ENCODE measurements at places on chromosomes 6 and 20. TPM values are rescaled to one million over a fixed set of nuclear protein-coding genes. Genes with fewer than 3 reads are reported as not detected.

FAM162B gene
- total RNA-seq, result 6.8 TPM

GRCh38 chr6:1322696-1323219 lies 10.9 kb downstream of the FOXQ1 start:
- no peak for DNase-seq

DNA sequence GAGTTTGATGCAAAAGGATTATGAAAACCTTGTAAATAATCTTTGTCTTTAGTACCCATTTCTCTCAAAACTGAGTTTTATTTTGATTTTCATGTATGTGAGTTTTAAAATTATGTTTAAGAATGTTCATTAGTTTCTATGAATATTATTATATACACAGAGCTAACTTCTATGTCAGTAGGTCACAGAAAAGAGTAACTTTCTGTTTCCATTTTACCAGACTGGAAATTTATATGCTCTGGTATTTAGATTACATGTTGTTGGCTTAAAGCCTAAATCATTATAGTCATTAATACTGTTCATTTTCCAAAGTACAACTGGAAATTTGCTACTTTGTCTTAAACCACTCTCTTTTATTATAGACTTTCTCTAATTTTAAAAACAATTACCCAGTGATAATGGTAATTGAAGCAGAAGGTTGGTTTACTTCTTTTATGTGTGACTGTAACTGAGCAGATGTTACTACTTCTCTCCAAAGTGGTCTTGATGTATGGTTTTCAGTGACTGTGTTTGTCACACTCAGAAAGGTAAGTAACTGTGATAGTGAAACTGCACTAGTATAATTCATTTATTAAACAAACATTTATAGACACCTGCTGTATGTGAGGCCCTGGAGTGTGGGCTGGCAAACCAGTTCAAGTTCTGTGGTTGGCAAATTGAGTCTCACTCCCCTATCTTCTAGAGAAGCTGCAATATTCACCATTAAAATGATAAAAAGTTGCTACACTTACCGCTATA lies 13.2 kb downstream of the CRYBG1 start:
- no peak for DNase-seq

GRCh38 chr6:167142433-167142761 lies 15.4 kb downstream of the GPR31 start:
- no peak for DNase-seq

DNA sequence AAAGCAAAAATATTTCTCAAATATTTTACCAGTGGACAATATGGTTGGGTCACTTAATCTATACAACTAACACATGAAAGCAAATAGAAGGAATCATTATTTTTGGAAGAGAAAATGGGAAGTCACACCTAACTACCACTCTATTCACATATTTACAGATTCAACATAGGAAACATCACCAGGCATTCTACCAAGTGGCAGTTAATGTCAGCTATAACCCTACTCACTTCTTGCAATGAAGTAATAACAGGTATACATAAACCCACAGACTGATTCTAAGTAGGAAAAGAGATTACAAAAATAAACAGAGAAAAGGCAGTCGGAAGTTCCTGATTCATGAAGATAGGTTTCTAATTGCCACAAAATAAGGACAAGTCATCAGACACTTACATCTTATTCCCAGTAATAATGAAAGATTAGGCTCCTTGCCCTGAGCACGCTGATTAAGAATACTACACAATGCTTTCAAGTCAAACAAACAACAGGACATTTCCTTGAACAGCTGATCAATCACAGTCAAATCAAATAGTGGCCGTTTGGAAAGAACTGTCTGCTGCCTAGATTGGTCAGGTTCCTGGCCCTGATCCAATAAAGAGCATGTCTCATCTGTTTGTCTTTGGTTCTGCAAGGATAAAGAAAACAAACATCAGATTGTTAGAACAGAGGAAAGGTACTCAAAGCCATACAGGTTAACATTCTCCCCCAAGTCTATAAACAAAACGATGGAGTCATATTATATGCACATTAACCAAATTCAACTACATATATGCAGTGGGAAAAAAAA lies 79.2 kb upstream of the PLN start:
- no peak for DNase-seq

DNA sequence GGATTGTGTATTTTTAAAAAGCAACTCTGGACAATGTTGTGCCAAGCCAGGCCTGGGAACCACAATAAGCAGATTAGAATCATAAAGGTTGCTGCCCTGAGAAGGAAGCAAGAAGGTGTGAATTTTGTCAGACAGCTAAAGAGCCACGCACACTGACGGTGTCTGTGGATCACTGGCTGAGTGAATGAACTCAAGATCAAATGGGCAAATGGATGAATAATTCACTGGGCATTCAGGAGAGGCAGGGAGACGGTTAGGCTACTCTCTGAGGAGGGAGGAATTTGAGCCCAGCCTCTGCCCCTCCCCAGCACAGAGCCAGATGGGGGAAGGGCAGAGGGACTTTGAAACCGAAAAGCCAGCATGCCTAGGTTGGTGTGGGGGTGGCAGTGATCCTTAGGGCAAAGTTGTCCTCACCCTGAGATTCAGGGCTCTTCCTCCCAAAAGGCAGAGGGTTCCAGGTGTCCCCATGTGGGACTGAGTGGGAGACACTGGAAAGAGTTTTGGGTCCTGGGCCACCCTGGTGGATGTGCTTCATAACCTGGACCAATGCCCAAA lies 19.5 kb upstream of the SLC22A7 start:
- no peak for DNase-seq

DNA sequence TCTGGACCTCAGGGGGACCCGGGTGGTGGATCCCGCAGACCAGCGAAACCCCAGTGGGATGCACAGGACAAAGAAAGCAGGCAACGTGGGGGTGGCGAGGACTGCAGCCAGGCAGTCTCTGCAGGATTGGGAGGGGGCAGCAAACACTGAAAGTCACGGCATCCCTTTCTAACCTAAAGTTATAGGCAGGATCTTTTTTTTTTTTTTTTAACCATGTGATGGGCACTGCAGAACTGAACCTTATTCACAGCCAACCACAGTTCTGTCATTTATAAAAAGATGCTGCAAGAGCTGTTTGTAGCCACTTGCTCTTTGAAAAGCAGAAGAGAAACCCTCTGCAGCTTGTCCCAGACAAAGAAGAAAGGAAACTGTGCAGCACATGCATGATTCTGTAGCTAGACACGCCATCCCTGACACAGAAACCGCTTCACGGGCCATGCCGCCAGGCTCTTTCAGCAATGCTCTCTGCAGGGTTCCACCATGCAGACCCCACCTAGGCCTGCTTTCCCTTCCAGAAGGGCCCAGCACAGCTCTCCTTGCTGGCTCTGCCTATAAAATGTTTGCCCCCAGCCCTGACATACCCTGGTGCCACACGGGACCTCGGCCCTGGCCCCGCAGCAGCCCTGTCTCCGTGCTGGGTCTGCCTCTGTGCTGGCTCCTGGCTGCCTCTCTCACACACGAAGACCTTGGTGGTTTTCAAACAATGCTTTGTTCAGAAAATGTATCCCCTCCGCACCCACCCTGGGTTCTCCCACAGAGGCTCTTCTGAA lies 70.8 kb downstream of the PYGB start:
- DNase-seq, result no peak

- no peak for DNase-seq
Observed at GRCh38 chr6:28695715-28696114, 170.0 kb downstream of the GPX5 start.

DNA sequence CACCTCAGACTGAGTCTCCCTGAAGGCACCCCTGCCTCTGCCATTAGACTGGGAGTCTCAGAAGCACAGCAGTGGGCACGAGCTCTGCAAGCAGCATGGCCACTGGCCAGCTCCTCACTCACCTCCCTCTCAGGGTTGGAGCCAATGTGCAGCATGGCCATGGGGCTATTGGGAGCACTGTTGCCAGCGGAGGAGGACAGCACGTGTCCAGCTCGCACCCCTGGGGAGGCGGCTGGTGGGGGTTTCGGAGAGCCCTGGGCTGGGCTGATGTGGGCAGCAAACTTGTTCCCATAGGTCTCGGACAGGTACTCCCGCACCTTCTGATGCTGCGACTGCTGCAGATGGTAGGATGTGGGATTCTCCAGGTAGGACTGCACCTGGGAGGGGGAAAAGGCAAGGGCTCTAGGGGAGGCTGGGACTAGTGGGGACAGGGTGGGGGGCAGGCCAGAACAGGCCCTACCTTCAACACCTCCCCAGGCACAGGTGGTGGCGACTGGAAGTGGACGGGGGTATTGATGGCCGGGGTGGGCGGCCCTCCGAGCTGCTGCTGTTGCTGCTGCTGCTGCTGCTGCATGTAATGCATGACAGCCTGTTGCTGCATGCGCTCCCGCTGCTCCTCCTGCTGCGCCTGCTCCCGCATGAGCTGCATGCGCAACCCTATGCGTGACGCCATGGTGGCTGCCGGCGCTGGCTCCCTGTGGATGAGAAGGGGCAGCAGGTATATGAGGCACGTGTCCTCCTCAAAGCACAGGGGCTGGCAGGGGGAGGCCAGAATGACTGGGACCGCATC lies 44.7 kb downstream of the TFEB start:
- DNase-seq, result peak; percentile 75

DNA sequence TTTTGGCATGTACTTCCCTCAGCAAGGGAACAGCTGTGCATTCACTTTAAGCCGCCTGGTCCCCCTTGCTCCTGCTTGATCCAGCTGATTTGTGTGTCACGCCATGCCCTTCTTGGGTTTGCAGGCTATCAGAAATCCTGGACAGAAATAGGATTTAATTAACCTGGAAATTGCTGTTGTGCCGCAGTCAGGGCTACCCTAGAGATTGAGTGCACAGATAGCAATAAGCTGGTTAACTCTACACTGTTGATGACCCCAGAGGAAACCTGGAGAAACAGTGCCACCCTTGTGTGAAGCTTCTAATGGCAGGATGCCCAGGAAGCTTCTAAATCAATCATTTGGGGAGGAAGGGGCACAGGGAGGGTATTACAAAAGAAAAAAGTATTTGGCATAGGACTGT lies 199.0 kb downstream of the JARID2 start:
- DNase-seq, result no peak
